HAP-1 (cell line): ENCODE measurements at places on chromosomes 7 and 10.
A peak's percentile ranks its signal among the peaks of the same experiment; 100 is the strongest.

GRCh38 chr10:80498833-80499741 is 38.6 kb upstream of the SH2D4B start:
- DNase-seq, result no peak

DNA sequence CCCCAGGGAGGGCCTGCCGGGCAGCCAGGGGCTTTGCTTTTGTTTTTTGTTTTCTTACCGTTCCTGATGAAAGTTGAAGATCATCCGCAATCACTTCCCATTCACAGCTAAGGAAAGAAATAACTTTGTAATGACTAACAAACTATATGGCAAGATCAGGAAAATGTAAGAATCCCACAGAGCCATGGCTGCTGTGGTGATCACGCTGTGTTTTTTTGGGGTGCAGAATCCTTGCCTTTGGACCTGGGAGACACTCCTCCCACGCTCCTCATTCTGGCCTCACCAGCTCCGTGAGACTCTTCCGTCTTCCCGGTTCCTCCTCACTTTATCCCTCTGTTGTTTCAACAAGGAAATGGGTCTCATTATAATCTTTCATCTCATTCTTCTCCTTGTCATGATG is 443.0 kb upstream of the MGMT start:
- no peak for DNase-seq

GRCh38 chr10:124911124-124912067 is 30.5 kb upstream of the ZRANB1 start:
- no peak for DNase-seq

- no peak for DNase-seq
Measured at GRCh38 chr7:27704422-27705199, 35.4 kb upstream of the TAX1BP1 start.

DNA sequence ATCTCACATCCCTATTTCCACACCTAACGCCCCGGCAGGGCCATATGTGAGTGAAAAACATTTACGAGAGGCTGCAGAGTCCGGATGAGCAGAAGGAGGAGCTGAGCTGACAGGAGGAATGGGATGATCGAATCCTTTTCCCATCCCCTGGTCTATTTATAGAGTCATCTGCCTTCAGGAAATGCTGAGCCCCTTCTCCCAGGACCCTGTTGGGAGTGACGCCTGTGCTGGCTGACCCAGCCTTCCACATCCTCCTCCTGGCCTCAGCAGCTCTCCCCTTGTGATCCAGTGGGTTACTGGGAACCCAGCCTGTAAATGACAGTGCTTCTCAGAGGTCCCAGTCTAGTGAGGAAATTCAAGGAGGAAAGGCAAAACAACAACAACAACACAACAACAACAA is 16.6 kb downstream of the DENND2A start:
- DNase-seq, result no peak

- no peak for DNase-seq
Measured at GRCh38 chr10:111323389-111323966, 246.6 kb downstream of the ADRA2A start.

- DNase-seq, result no peak
Measured at GRCh38 chr7:45978010-45978681, 57.1 kb upstream of the IGFBP3 start.

GRCh38 chr7:44333911-44334733 is 8.7 kb upstream of the CAMK2B start:
- no peak for DNase-seq

DNA sequence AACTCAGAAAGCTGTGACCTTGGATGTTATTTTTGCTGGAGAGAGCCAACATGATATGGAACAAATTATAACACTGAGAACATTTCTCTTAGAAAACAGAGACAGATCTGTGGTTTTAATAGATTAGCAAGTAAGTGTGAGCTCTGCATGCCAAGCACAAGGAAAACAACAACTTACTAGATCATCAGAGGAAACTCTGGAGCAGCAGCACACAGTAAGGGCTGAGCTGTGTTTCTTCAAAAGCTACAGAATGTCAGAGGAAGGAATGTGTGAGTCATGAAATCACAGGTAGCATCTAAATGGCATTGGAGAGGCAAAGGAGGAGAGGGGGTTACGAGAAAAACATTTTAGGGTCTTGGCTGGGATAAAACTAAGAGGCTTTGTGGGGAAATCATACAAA is 283.4 kb upstream of the FZD8 start:
- no peak for DNase-seq

- DNase-seq, result no peak
Measured at GRCh38 chr7:158252837-158253669, 334.6 kb downstream of the PTPRN2 start.

GRCh38 chr10:76882245-76882644 is 755.4 kb downstream of the KCNMA1 start:
- no peak for DNase-seq

GRCh38 chr7:97107192-97107800 is 10.2 kb upstream of the SDHAF3 start:
- no peak for DNase-seq

- no peak for DNase-seq
Measured at GRCh38 chr7:134457210-134457609, 1.7 kb downstream of the AKR1B1 start.

GRCh38 chr10:60621018-60621417 is 157.3 kb upstream of the CDK1 start:
- DNase-seq, result no peak

DNA sequence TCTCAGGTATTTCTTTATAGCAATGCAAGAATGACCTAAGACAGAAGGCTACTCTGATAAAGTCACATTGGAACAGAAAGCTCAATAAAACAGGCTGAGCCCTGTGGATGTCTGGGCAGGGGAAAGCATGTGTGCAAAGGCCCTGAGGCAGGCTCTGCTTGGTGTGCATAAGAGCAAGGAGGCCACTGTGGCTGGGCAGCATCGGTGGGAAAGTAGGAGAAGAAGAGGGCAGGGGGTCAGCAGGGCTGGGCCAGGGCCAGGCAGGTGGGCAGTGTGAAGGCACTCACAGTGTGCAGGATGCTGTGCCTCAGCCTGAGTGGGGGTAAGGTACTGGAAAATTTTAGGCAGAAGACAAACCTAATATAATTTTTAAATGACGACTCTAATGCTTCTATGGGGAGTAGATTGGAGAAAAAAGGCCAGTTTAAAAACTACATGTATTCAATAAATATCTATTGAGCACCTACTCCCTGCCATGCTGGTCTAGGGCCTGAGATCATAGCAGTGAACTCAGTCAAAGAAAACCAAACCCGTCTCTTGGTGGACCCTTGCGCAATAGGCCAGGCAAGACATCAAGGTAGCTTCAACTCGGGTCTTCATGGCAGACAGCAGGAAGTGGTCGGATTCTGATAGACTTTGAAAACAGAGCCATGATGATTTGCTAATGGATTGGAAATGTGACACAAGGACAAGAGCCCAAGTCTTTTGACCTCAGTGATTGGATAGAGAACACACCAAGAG is 572.3 kb downstream of the TCERG1L start:
- DNase-seq, result no peak

DNA sequence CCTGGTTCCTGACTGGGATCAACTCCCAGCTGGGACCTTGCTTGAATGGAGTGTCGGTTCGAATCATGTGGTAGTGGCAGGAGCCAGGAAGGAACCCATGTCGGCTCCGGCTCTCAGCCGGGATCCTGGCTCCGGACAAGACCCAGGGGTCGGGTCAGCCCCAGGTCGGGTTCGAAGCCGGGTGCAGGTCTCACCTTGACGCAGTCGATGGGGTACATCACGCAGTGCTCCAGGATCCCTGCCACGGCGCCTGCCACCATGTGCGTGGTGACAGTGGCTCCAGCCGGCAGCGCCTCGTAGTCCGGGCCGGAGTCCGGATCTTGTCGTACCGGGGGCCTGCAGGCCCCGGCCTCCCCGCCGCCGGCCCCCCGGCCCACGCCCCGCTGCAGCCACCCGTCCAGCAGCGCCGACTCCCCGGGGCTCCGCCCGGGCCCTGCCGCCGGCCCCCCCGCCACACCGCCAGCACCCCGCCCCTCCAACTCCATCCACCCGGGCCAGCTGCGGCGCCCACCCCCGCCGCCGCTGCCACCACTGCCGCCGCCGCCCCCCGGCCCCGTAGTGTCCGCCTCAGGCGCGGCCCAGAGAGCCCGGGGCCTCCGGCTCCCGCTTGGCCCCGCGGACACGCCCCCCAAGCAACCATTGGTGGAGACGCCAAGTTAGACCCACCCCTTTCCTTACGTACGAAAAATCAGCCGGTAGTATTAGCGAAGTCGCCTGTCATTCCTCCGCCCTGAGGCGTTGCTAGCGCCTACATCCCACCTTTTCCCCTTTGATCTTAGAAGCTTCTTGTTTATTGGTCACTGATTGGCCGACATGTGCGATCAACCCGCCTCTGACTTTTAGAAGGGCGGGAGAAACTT is at the start of gene SLC25A28:
TSS of gene SLC25A28 (minus strand) at position 589 of the 860 bp plus-strand sequence. CDS start at position 485, 104 bp downstream.
- DNase-seq, result peak; percentile 98

- no peak for DNase-seq
Measured at GRCh38 chr7:107355616-107356015, 114.2 kb upstream of the GPR22 start.

- no peak for DNase-seq
Measured at GRCh38 chr7:147428075-147428474, 1162.5 kb upstream of the C7orf33 start.

DNA sequence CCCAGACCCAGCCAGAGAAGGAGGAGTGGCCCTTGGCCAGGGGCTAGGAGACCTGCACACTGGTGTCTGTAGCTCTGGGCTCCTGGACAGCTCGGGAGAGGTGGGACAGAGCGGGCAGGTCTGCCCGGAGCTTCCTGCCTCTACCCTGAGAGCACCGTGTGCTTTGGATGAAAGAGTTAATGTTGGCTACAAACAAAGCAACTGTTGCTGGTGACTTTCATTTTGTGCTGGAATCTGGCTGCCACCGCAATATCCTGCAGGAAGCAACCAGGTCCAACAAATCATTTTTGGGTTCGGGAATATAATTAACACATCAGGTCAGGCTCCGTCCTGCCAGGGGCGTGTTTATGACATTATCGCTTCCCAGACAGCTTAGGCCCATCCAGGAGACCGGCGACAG is 441.8 kb upstream of the MKI67 start:
- DNase-seq, result no peak

- no peak for DNase-seq
Measured at GRCh38 chr10:119235356-119235755, 28.0 kb downstream of the GRK5 start.

GRCh38 chr10:74892839-74893238 is 66.4 kb downstream of the KAT6B start:
- no peak for DNase-seq

- peak; percentile 84 for DNase-seq
Measured at GRCh38 chr7:39414224-39415035, 151.8 kb upstream of the YAE1 start.

DNA sequence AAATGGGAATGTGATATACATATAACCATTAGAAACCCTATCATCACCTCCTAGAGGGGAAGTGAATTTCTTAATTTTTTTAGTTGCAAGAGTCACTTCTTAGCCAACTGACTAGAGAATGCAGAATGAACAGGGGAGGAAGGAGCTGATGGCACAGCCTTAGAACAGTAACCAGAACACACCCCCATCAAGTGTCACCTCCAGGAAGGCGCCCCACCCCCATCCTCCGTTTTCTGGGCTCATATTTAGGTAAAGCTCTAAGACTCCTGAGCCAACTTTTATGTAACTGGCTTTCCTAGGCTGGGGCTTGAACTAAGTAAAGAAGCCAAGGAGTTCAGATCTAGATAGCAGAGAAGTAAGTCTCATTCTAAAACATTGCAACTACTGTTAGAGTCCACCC is 54.0 kb downstream of the COL17A1 start:
- DNase-seq, result no peak

DNA sequence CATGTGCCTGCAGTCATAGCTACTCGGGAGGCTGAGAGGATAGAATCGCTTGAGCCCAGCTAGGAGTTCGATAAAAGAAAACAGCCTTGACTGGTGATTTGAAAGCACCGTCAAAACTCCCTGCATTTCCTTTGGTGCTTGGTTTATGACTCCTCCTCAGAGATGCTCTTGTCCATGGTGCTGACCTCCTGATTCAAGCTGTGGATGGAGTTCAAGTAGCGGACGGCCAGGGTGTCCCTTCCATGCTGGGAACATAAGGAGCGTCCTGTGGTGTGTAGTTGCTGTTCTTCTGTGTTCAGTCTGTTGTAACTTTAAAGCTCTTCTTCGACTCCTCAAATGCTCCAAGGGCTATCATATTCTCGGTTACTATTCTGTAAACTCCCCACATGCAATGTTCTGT is 382.5 kb upstream of the KIAA1217 start:
- peak; percentile 47 for DNase-seq

- no peak for DNase-seq
Measured at GRCh38 chr7:100085515-100085914, 3.3 kb upstream of the COPS6 start.

DNA sequence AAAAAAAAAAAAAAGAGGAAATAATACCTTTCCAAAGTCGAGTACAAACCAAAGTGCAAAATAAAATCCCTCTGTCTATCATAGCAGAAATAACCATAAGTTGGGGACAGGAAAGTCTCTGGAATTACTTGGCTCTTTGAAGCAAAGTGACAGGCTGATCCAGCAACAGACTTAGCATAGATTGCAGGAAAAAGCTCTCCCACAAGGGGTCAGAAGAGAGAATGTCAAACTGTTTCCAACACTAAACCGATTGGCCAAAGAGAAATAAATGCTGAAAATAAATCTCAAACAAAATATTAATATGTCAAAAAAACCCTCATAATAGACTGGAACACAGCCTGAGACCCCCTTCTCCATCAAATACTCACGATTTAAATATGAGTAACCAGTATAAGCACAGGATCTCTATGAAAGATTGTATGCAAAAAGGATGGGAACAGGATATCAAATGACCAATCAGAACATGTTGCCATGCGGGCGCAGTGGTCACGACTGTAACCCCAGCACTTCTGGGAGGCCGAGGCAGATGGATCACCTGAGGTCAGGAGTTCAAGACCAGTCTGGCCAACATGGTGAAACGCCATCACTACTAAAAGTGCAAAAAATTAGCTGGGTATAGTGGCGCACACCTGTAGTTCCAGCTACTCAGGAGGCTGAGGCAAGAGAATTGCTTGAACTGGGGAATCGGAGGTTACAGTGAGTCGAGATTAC is 1000.7 kb upstream of the LRRN3 start:
- DNase-seq, result peak; percentile 34

DNA sequence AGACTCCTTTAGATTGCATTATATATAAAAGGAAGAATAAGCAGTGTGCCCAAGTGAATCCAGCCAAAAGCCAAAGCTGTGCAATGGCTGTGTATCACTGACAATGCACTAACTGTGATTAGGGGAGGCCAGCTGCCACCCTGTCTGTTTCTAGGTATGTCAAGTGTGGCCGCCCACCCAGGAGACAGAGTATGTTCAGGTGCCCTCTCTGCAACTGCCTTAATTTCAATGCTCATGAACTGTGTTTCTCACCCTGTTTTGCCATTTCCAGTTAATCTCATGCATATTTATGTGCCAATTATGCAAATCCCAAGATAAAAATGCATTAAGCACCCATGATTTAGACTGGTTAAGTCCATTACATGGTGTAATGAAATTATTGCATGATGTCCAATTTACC is 159.4 kb downstream of the FRMD4A start:
- DNase-seq, result no peak

DNA sequence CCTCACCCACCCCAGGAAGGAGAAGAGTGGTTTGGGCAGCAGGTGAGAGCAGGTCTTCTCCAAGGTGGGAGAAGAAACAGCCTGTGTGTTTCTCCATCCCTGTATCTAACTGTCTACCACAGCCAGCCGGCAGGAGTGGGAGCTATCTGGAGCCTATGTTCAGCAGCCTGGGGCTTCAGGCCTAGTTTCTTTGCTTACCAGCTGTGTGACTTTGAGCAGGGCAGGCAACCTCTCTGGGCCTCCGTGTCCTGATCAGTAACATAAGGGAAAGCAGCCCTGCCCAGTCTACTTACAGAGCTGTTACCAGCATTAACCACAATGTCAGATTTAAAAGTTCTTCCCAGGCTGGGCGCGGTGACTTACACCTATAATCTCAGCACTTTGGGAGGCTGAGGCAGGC is 450.7 kb upstream of the ZMIZ1 start:
- DNase-seq, result no peak

GRCh38 chr7:41170466-41170865 is 532.4 kb downstream of the INHBA start:
- DNase-seq, result no peak
